ENCODE measurements at places on chromosomes 13 and 19. TPM values are rescaled to one million over a fixed set of nuclear protein-coding genes. Genes with fewer than 3 reads are reported as not detected.

ZNF610 gene
- 1.4 TPM for total RNA-seq

GSX1 gene
- not detected for total RNA-seq

PSG1 gene
- total RNA-seq: not detected

GRCh38 chr13:110882972-110883371 is 31.9 kb downstream of the ANKRD10 start:
- no peak for DNase-seq
- H3K27me3 ChIP-seq: no peaks in the 10 kb centered on the region
- peaks cover 7% of the 10 kb centered on the region for H3K4me1 ChIP-seq
- H3K4me3 ChIP-seq: no peak overlapping the region

GRCh38 chr13:96816261-96816660 is 178.0 kb downstream of the OXGR1 start:
- H3K36me3 ChIP-seq: no peaks in the 10 kb centered on the region
- H3K27ac ChIP-seq: no peak overlapping the region
- H3K27me3 ChIP-seq: no peaks in the 10 kb centered on the region
- no peak overlapping the region for H3K4me3 ChIP-seq
- H3K4me1 ChIP-seq: no peaks in the 10 kb centered on the region

- no peak for DNase-seq
- H3K36me3 ChIP-seq: no peaks in the 10 kb centered on the region
- no peak overlapping the region for H3K4me3 ChIP-seq
- H3K27ac ChIP-seq: no peak overlapping the region
- H3K4me1 ChIP-seq: no peaks in the 10 kb centered on the region
Measured at GRCh38 chr13:109971006-109971405, 184.6 kb upstream of the IRS2 start.

DNA sequence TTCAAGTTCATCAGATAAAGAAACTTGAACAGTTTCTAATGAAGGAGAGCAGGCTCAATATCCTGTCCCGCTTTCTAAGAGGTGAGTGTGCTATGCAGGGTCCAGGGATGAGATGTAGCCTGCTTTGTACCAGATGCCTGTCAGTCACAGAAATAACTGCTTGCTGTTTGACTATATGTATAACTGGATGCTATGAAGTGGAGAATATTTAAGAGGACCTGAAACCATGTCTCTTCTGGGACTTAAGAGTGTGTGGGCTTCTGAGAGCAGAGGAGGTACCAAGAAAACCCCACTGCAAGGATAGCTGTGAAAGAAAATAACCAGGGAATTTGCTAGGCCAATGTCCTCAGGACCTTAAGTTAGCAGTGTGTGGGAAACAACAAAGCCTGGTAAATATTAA is 246.3 kb upstream of the RFC3 start:
- no peak overlapping the region for H3K4me3 ChIP-seq
- no peak overlapping the region for H3K27ac ChIP-seq
- no peak for DNase-seq

Data from activated CD8-positive, alpha-beta T cell treated with anti-CD3 and anti-CD28 coated beads for 36 hours (primary cell).